ENCODE measurements at places on chromosomes 11 and 22.

GRCh38 chr11:11553573-11553972 lies 68.2 kb downstream of the GALNT18 start:
- no peak for DNase-seq

- DNase-seq: no peak
Measured at GRCh38 chr11:63682066-63683021, 1.0 kb downstream of the RTN3 start.

DNA sequence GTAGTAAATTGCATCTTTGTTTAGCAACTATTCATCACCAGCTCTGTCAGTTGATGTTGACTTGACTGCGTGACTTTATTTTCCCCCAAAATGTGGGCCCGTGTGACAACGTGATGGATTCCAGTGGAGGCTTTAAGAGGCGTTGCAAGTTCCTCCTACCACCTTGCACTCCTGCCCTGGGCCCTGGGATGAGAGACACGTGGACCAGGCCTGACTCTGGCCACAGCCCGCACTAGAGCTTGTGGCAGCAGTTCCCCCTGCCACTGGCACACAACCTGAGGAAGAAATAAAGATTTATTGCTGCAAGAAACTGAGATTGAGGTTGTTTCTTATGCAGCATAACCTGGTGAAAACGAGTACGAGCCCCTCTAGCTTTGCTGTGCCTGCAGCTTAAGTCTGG lies 31.9 kb downstream of the RASD2 start:
- DNase-seq: no peak

DNA sequence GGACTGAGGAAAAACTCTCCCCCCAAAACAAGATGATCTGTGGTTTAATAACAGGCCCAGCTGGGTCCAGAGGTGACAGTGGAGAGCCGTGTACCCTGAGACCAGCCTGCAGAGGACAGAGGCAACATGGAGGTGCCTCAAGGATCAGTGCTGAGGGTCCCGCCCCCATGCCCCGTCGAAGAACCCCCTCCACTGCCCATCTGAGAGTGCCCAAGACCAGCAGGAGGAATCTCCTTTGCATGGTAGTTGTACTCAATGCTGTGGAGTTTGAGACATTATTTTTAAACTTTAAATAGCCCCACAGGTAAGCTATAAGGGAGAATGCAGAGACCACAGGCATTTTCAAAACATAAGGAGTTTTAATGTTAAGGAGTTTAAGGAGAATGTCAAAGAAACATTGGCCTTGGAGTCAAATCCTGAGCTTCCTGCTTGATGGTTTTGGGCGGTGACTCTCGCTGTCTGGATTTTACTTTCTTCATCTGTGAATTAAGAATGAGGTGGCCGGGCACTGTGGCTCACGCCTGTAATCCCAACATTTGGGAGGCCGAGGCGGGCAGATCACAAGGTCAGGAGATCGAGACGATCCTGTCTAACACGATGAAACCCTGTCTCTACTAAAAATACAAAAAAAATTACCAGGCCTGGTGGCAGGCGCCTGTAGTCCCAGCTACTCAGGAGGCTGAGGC lies 6.8 kb downstream of the APOL1 start:
- no peak for DNase-seq

- DNase-seq: peak; percentile 55
Measured at GRCh38 chr11:83723999-83724398, 437.8 kb upstream of the CCDC90B start.
